MM.1S (cell line): ENCODE measurements at places on chromosomes 5 and 9.
A peak's percentile ranks its signal among the peaks of the same experiment; 100 is the strongest.

DNA sequence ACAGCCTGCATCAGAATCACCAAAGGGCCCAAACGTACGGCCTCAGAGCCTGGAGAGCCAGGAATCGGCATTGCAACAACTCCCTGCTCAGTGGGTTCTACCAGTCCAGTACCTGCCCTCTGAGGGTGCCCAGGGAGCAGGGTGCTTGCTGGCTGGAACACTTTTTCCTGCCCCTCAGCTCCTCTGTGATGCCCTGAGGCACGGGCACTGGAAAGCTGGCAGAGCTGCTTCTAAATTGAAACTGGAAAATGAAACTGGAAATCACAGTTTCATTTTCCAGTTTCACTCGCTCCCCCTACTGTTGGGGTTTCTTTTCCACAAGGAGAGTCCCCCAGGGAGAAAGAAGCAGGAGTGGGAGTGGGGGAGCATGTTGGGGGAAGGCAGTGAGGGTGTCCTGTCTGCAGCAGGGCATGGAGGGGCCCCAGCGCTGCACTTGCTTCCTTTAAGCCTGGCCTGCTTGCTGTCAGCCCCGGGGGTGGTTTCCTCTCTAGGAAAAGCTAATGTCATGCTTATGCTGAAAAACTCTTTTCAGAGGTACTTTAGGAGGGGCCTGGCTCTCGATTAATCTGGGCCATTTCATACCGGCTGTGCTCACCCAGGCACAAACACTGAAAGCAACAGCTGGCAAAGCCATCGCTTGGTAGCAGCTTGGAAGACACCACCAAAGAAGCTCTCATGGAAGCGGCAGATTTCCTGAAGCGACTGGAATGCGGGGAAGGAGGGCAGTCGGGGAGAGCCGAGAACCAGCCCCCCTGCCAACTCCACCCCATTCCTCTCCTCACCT lies 26.2 kb downstream of the IRF1 start:
- H3K27me3 ChIP-seq = no peaks in the 10 kb centered on the region
- peak overlapping the region; percentile 89 for H3K27ac ChIP-seq
- DNase-seq = peak; percentile 83
- peaks cover 93% of the 10 kb centered on the region for H3K4me1 ChIP-seq

GRCh38 chr5:16140417-16140816 lies 39.2 kb downstream of the MARCHF11 start:
- H3K36me3 ChIP-seq = no peaks in the 10 kb centered on the region
- no peaks in the 10 kb centered on the region for H3K27me3 ChIP-seq
- no peaks in the 10 kb centered on the region for H3K4me1 ChIP-seq
- H3K4me3 ChIP-seq = no peak overlapping the region

DNA sequence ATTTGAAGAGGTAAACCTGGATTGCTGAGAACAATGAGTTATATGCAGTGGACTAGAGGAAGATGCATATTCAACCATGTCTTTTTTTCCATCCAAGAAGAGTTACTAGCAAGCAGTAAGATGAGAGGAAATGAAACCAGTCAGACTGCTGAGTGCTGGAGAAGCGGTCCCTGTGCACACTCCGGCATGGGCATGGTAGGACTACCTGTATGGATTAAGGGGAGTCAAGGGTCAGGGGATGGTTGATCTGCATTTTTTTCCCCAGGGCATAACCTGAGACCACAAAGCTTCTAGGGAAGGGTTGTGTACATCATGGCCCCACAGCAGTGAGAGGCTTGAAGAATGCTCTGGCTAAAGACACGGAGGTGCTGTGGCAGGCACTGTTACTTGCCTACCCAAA lies 76.6 kb upstream of the ZNF169 start:
- no peaks in the 10 kb centered on the region; the same call in 1 of the 2 replicates for H3K36me3 ChIP-seq
- no peak overlapping the region for H3K27ac ChIP-seq
- DNase-seq = no peak
- H3K4me3 ChIP-seq = no peak overlapping the region
- no peaks in the 10 kb centered on the region for H3K4me1 ChIP-seq

DNA sequence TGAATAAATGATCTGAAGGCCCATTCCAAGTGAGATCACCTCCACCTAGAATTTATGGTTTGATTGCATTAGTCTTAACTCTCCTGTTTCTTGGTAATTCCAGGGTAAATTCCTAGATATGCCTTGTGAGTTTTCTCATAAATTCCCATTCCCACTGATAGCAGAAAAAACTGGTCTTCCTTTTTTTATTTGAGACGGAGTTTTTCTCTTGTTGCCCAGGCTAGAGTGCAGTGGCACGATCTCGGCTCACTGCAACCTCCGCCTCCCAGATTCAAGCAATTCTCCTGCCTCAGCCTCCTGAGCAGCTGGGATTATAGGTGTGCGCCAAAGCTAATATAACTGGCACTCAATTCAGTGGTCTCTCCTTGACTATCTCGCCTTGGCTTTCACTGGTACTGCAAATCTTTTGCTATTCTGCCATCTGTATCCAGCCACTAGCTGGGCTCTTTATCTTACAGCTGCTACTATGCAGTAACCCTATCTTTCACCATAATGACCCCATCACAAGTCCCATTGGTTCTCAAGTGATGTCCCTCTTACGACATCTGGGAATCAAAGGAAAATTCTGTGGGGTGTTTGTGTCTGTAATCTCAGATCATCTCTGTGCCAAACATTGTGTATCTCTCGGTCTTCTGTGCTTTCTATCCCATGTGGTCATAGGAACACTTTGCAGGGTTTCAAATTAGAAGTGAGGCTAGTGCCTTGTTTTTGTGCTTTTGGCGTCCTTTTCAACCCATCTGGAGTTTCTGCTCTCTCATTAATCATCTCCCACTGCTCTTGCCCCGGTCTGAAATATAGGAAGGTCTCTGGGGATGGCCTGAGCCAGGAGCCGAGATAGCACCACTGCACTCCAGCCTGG lies 14.4 kb downstream of the HNRNPK start:
- H3K4me1 ChIP-seq = no peaks in the 10 kb centered on the region
- H3K27ac ChIP-seq = no peak overlapping the region; the same call in 1 of the 2 replicates
- no peak overlapping the region for H3K4me3 ChIP-seq
- no peak for DNase-seq

- H3K4me1 ChIP-seq = no peaks in the 10 kb centered on the region
- no peak overlapping the region for H3K27ac ChIP-seq
- DNase-seq = no peak
- no peaks in the 10 kb centered on the region for H3K36me3 ChIP-seq
- no peak overlapping the region for H3K4me3 ChIP-seq
These were observed 20.0 kb upstream of the ARSB start for GRCh38 chr5:79005151-79005550.

DNA sequence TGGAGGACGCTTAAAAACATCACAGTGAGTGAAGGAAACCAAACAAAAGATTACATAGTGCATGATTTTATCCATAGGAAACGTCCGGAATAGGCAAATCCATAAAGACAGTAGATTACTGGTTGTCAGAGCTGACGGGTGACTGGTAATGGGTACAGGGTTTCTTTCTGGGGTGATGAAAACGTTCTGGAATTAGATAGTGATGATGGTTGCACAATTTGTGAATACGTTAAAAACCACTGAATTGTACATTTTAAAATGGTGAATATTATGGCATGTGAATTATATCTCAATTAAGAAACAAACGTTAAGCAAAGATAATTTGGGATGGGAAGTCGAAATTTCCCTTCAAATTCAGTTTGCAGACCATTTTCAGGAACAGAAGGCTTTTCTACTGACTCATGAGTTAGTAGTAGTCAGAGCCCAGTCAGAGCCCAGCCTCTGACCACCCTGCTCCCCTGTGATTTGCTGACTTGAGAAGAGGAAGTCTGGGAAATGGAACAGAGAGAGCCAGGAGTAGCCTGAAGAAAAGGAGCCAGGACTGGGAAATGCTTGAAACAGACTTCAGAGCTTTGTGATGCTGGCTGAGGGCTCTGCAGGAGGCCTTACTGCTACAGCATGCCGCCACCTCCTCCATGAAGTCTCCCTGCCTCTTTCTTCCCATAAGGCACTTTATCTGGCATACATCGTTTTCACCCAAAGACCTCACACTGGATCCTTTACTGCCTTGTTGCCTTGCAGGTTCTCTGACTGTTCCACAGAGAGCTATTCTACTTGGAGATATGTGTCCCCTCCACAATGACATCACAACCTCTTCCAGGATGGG lies 46.4 kb upstream of the CTNNA1 start:
- H3K27ac ChIP-seq = no peak overlapping the region
- DNase-seq = no peak
- H3K4me3 ChIP-seq = no peak overlapping the region
- no peaks in the 10 kb centered on the region for H3K4me1 ChIP-seq
- H3K36me3 ChIP-seq = no peaks in the 10 kb centered on the region
- H3K27me3 ChIP-seq = no peaks in the 10 kb centered on the region
